Stimulated activated CD4-positive, alpha-beta T cell treated with anti-CD3 and anti-CD28 coated beads, Interleukin-1b, Interleukin-23, amount 100 ng/mL, for 24 hours (primary cell): ENCODE measurements at places on chromosomes 11 and 22.

GRCh38 chr22:34395370-34395769 is 475.1 kb upstream of the LARGE1 start:
- no peak for DNase-seq

DNA sequence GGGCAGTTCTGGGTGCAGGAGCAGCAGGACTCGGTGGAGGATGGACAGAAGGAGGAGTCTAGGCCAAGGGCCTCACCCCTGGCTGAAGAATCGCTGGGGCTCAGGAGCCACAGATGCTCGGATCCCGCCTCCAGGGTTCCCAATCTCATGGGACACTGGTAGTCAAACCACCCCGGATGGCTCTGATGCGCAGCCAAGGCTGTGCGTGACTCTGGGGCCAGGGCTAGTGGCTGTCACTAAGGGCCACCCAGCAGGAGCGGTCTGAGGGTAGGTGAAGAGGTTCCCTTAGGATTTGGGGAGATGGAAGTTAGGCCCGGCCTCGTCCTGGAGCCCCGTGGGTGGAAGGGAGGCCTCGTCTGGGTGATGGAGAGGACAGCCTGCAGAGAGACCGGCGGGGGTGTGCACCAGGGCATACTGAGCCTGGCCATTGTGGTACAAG is 300.6 kb downstream of the TBC1D22A start:
- DNase-seq, result no peak

- DNase-seq, result no peak
These were observed 7.0 kb downstream of the RASSF7 start for GRCh38 chr11:567629-568292.

- no peak for DNase-seq
These were observed 699.0 kb upstream of the LUZP2 start for GRCh38 chr11:23797624-23798419.
